ENCODE measurements at places on chromosomes 7 and 10.

DNA sequence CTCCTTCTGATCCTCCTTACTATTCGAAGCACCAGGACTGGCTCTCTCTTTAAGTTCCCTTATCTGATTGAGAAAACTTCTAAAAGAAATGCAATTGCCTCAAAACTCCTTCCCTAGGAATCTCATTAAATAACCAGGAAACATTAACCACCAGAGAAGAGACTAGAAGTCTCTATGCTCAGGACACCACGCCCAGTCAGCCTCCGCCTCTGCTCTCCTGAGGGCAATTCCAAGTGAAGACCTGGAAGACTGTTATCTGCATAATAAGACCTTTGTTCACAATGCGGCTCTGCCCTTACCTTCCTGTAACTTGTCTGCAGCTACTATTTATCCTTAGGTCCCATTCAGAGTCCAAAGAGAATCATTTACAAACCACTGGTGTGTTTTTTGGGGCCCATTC, 78.8 kb downstream of the ELMO1 start:
- no peak for DNase-seq

DNA sequence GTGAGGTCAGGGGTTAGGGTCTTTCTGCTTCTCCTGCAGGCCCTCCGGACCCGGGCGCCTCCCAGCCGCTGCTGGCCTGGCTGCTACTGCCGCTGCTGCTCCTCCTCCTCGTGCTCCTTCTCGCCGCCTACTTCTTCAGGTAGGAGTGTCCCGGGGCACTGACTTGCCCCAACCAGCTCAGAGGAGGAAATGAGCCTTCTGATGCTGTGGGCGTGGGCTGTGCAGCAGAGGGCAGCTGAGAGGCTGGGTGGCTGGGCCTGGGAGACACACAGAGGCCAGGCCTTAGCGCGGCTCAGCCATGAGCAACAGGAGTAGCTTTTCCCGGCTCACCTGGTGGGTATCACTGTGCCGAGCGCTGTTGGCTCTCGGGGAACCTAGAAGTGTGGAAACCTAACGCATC, 78.9 kb downstream of the MKI67 start:
- DNase-seq = peak; percentile 85

DNA sequence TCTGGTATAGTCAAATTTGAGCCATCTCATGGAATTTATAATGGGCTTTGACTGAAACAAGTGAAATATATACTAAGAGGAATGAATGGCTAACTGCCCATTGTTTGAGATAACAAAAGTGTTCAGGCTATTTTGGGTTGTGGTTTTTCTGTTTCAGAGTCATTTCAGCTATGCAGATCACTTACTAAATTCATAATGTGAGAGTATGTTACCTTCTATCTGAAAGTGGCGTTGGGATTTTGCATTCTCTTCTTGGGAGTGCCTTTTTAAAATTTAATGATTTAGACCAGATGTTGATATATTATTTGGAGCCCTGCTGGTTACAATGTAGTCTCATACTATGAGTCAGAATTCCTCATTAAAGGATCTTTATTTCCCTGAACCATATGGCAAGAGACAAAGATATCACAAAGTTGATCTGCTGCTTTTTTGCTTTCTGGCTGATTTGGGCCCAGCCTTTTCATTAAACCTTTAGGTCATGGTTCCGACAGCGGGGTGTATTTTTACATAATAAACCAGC, 10.4 kb downstream of the VCL start:
- DNase-seq = no peak

GRCh38 chr10:62993121-62993520, 140.0 kb upstream of the NRBF2 start:
- DNase-seq = no peak

GRCh38 chr7:49631960-49632359, 141.5 kb upstream of the VWC2 start:
- DNase-seq = no peak

GRCh38 chr7:139798221-139798620, 20.4 kb upstream of the HIPK2 start:
- DNase-seq = no peak

DNA sequence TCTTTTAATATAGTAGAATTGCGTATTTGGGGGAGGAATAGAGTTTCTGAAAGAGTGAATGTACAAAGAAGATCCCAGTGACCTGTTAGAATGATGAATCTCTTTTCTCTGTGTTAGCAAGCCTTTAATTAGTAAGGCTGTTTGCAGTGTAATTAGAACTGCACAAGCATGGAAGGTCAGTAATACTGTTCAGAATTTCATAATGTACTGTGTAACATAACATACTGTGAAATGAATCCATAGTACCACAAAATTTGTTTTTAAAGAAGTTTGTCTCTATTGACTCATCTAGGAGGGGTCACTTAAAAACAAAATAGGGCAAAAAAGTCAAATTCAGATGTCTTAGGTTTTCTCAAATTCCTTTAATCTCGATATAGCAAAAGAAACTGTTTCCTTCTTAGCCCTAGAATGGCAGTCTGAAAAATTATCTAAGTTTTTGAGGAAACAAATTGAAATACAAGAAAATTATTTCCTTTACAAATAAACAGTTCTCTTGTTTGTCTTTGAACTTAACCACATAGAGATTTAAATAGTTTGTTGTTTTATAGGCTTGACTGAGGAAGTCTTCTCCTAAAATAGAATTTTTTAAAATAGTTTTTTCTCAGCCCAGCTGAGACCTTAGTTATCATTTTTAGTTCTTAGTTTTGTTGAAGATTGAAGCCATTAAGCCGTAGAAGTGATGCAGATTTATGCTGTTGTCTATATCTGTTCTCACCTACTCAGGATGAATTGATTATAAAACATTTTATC, 12.5 kb downstream of the ADK start:
- no peak for DNase-seq

DNA sequence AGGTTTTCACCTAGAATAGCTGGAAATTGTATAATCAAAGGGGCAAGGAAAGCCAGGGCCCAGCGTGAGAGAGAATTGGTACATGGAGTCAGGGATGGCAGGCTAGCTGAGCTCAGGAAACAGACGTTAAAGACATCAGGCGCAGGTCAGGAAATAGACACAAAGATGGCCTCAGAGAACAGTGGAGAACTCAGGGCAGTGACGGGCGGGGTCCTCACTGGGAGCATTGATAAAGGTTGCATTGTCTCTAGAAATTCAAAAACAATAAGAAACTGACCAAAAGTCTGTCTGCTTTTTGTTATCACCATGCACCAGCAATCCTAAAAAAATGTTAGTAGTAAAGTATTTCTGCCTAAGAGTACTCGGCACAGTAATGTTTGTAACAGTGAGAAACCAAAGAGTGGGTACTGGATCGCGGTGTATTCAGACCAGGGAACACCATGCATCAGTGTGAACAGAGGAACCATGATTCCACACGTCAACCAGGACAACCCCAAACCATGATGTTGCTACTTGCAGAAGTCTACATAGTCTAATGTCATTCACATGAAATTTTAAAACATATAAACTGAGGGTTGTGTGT, 81.9 kb upstream of the AUTS2 start:
- no peak for DNase-seq

- no peak for DNase-seq
These were observed 95.3 kb downstream of the RNF32 start for GRCh38 chr7:156735851-156736250.

GRCh38 chr7:139748941-139749340, 28.9 kb downstream of the HIPK2 start:
- DNase-seq = no peak

GRCh38 chr10:16182688-16183087, 254.1 kb upstream of the PTER start:
- DNase-seq = no peak

DNA sequence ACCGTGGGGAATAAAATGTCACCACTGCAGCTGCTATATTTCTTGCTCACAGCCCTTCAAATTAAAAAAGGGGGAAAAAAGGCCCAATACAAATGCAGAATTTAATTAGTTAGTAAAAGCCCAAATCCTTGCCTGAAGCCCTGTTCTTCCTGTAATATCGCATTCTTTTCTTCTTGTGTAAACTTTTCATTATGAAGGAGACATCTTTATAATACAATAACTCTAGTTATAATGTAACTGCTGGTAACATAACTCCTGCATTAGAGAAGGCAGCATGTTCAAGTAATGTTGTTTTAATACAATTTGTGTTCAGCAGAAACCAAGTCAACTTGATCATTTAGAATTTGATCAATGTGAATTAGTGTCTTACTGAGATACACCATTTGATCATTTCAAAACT, 250.9 kb downstream of the CHCHD3 start:
- DNase-seq = no peak

DNA sequence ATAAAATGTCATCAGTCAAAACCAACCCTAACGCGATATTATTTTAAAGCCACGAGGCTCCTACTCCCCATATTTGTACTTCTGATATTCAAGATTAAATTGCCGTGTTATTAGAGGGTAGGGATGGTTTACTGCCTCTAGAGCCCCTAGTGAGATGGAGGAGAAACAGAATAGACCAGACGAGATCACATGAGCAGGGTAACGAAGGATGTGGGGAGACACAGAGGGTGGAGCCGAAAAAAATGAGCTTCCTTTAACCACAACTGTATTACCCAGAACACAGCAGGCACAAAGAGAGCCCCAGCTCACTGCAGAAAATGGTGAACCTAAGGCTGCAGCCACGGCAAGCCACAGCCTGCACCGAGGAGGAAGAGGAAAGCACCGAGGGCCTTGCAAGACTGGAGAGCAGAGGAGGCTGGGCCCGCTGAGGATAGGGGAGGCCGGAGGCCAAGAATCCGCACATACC, 14.3 kb downstream of the ZC3HAV1 start:
- peak; percentile 71 for DNase-seq

DNA sequence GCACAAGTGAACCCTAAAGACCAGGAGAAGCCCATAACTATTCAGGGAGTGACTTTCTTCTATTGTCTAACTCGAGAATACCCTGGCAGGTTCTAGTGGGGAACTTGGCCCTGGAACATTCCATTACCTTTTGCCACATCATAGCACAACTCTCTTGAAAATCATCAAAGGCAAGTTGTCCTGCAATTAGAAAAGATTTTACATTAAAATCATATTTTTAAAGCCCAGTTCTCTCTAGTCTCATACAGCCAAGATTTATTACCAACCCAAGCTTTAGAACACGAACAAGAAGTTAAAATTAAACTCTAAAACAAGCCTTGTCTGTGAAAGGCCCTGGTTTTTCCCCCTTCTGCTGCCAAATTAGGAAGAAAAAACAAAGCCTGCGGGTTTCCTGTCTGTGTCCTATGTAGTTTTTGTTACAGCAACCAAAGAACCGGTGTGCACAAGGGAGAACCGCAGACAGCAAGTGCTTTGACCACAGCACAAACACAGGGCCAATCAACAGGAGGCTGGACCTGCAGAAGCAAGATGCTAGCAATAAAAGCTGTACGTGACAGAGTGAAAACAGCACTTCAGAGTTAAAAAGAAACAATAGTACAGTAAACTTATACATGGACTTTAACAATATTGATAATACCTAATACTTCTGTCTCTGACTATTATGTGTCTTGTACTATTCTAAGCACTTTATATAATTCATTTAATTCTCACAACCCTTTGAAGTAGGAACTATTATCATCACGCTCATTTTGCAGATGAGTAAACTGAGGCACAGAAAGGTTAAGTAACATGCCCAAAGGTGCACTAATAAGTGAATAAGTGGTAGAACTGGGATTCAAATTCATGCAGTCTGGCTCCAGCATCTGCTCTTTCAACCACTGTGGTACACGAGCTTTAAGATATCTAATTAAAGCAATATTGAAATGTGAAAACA, 65.8 kb downstream of the STK17A start:
- DNase-seq = peak; percentile 68

DNA sequence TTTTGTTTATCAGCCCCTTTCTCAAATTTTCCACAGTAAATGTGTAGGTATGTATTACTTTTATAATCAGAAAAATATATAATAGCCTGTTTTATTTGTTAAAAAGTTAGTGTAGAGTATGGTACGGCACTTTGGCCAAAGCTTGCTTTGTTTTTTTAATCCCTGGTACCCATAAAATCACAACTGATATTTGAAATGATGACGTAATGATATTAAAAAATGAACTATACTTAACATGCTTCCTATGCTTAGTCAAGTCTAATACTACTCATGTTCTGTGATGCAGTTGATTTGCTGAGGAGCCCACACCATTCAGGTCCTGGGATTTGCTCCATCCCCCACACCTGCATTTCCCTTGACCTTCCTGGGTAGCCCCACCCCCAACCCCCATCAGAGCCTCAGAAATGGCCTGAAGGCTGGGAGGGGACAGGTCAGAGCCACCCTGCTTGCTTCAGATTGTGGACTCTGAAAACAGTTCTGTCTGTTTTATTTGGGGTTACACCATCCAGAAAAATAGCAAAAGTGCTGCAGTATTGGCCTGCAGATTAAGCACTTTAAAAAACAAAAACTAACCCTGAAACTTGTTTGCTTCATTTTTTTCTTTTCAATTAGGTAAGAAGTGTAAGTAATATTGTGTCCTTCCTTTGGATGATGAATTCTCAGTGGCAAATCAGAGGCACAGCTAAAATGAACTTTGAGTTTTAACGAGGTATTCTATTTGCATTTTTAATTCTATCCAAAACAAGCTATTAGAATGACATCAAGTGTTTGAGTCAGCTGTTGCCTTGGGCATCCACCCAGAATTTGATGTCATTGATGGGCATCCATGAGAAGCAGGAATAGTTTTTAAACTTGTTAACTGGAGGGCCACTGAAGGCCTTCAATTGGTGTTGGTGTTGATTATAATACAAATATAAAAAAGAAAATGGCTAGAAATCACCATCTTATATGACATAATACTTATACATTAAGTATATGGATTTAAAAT, 23.3 kb downstream of the PLCE1 start:
- no peak for DNase-seq

GRCh38 chr10:62451611-62451975, 77.4 kb downstream of the ZNF365 start:
- no peak for DNase-seq

DNA sequence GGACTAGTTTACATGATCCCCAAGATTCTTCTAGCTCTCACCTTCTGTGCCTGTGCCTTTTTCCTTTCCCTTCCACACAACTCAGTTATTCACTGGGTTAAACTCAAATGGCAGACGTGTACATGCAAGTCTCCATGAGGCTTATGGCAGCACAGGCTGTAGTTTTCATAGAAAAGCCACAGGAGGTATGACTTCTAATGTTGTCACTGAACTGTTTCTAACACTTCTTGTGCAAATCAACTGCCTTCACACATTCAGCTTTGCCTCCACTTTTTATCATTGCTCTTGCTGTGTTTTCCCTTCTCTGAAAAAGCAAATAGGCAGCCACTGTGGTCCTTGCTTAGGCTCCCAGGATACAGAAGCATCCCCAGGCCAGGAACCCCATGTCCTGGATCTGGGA, 5.3 kb upstream of the GIMAP5 start:
- DNase-seq = no peak

GRCh38 chr7:99312316-99313203, 13.1 kb upstream of the ARPC1A start:
- peak; percentile 79 for DNase-seq

GRCh38 chr10:47348138-47348651, at the start of gene RBP3:
Gene RBP3 (plus strand): TSS chr10:47348363. CDS start chr10:47348485, 122 bp downstream.
- no peak for DNase-seq

All from stimulated activated CD4-positive, alpha-beta T cell treated with anti-CD3 and anti-CD28 coated beads, Interleukin-4, amount 100 ng/mL, for 24 hours (primary cell).